Endothelial cell of umbilical vein (primary cell): ENCODE measurements at places on chromosomes 7 and 10. TPM values are rescaled to one million over a fixed set of nuclear protein-coding genes. Genes with fewer than 3 reads are reported as not detected.
A peak's percentile ranks its signal among the peaks of the same experiment; 100 is the strongest.

ARMC3 gene
- not detected in 2 replicates for total RNA-seq

DNA sequence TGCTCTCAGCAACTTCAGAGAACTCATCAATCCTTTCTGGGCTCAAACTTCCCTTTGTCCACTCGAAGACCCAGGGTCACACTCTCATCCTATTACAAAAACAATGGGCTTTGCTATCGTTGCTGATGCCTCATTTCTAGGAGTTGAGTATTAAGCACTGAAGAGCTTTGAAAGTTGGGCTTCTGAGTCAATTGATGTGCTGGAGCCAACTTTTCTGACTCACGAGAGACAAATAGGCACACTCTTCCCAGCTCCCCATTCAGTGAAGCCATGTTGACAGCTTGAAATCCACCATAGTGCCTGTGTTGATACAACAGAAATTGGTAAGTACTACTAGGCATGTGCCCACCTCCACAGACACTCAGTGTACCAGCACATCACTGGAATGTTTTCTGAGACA lies 97.5 kb upstream of the PRSS58 start:
- no peak for DNase-seq

DNA sequence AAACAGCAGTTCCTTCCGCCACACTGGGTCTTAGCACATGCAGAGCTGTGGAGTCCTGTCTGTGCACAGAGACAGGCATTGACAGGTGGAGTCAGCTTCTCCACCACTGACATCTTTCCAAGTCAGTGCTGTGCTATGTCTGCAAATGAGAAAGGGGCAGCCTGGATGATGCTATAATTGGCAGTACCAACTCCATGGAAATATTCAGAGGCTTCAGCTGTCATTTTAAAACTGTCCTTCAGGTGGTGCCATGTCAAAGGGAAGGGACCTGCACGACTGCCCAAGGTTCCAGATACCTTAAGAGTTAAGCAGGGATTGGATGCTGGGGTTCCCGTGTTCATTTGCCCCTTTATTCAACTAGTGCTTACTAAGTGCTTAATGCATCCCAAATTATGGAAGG lies 258.0 kb upstream of the PRKCQ start:
- DNase-seq, result no peak

CTNNA3 gene
- not detected in 2 replicates for total RNA-seq

DNA sequence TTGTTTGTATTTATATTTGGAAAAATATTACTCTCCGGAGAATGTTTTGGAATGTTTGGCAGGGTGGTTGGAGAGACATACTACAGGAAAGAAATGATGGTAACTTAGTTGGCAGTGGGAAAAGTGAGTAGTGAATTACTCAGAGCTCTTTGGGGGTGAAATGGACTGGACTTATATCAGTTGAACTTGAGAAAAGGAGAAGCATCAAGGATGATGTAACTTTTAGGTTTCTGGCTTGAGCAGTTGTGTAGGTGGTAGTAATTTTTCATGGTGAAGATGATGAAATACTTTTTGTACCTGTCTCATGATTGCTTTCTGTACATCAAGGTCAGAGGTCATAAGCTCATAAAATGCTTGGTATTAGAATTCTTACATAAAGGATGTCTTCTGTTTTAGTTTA lies 617.2 kb downstream of the AUTS2 start:
- no peak for DNase-seq

DNA sequence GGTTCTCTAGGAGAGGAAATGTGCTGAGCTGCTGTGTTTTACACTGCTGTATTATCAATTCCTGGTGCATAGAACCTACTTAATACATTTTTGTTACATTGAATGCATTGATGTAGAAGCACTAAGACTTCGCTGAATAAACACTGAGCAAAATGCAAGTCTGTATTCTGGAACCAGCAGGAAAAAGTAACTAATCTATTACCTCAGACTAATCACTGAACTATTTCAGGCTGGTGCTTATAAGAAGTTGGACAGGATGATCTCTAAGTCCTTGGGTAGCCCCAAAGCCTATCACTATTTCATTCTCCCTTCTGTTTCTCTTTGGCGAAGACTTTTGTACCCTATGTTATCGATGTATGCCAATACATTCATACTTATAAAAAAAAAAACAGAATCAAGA lies 87.2 kb upstream of the LRRTM3 start:
- DNase-seq, result no peak

GRCh38 chr10:119138346-119139306 lies 26.9 kb downstream of the SFXN4 start:
- DNase-seq, result no peak

DNA sequence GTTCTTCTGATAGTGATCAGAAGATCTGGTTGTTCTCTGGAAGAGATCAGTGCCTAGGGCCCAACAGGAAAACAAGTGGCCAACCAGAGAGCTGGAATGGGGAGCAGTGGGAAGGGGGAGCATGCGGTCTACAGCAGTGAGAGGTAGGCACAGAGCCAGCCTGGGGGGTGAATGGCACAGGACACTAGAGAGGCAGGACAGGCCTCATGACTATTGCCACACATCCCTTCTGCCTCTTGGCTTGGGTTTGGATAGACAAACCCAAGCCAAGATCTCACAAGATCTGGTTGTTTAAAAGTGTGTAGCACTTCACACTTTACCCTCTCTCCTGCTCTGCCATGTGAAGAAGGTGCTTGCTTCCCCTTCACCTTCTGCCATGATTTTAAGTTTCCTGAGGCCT lies 224.4 kb downstream of the ARHGAP12 start:
- DNase-seq, result no peak

GRCh38 chr7:70142247-70142932 lies 544.1 kb downstream of the AUTS2 start:
- DNase-seq, result no peak

GRCh38 chr10:128473911-128474310 lies 347.7 kb upstream of the MKI67 start:
- no peak for DNase-seq

NRP1 gene
- total RNA-seq, result 245 and 306 TPM in 2 replicates

DNA sequence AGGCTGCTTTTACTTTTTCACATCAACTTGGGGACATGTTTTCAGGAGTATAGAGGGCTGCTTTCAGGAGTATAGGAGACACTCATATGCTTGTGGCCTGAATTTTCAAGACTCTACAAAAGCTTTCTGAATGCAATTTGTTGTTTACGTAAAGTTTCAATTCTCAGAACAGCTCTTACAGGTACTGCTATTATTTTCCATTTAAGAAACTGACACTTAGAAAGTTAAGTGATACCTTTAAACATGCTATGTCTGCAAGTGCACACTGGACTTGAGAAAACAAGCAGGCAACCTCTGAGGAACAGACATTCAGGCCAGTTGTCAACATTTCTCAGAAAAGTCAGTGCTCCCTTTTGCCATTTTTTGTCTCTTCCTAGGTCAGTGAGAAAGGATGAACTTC lies 70.0 kb upstream of the PHYHIPL start:
- DNase-seq, result no peak

DNA sequence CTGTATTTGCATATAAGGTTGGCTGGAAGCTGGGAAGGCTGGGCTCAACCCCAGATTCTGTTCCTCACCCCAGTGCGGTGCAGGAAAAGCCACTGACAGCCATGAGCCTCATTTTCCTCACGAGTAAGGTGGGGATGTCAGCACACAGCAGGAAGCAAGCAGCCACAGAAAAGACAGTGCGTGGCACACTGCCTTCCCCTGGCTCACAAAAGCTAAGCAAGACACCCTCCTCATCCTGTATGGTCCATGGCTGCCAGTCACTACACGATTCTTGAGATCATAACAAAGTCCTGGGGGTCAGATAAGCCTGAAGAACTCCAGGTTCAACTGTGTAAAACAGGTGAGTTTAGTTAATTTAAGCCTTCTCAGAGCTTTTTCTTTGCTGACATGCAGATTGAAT lies 28.9 kb upstream of the DDC start:
- DNase-seq, result no peak

PLXNA4 gene
- total RNA-seq, result 10.6 and 20.4 TPM in 2 replicates

AKR1C2 gene
- 0.16 and 1.7 TPM in 2 replicates for total RNA-seq

GRCh38 chr10:125344573-125345171 lies 184.3 kb upstream of the CTBP2 start:
- DNase-seq, result no peak

DNA sequence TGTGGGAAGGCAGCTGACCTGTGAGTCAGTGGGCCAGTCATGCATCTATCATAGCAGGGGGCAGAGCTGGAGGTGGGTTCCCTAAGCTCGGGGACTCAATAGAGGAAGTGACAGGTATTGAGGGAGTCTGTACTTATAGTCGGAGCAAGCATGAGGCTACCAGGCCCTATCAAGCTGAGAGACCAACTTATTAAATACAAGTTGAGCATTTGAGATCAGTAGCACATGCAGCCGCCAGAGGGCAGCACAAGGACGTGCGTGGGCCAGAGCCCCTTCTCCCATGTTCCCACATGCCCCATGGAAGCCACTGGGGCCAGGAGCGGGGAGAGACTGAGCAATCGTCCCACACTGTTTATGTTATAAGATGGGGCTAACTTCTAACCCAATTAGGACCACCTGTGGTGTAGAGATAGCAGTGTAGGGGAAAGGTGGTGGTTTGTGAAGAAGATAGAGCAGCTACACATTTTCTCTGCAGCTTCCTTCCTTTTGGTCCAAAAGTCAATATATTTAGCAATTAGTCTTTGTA lies 13.0 kb upstream of the STK31 start:
- peak; percentile 47 for DNase-seq

GRCh38 chr10:80520661-80521470 lies 16.8 kb upstream of the SH2D4B start:
- no peak for DNase-seq

BHLHA15 gene
- total RNA-seq, result 1.2 and 1.5 TPM in 2 replicates

OR2F2 gene
- total RNA-seq, result not detected in 2 replicates

DNA sequence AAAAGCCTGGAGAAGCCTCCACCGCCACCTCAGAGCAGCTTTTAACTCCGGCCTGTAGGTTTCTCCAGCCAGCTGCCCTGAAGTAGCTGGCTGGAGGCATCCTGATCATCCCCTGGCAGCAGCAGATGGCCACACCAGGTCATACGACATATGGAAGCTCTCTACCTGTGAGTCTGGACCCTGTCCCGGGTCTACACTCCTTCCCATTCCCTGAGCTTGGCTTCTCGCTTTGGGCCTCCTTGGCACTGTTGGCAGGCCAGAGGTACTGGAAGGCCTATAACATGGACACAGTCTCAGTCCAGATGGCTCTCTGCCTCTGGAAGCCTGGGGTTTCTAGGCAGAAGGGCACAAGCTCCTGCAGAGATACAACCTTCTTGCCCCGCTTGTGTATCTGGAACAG lies 43.5 kb upstream of the TRIM8 start:
- DNase-seq, result no peak

PRPS1L1 gene
- not detected in 2 replicates for total RNA-seq

GRCh38 chr10:33493497-33493896 lies 159.0 kb upstream of the NRP1 start:
- DNase-seq, result no peak

GRCh38 chr10:89535171-89536012 lies at the start of gene SLC16A12:
TSS of gene SLC16A12 (minus strand) at chr10:89535594. CDS start at chr10:89462578, 73,016 bp downstream.
- DNase-seq, result no peak

DNA sequence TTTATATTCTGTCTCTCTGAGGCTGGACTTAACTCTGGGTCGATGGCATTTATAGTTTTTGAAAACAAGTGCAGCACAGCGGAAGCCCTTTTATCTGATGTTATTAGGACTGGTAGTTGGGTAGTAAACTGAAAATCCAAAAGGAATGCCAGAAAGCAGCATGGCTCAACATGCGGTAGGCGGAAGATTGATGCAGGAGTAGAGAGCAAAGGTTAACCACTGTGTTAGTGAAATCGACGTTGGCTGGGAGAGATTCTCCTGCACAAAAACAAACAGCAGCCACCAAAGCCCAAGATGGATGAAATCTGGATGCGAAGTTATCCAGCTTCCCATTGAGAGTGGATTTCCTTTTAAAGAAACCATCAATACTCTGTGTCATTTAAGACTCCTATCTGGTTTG lies 54.5 kb upstream of the EMX2 start:
- DNase-seq, result no peak

DNA sequence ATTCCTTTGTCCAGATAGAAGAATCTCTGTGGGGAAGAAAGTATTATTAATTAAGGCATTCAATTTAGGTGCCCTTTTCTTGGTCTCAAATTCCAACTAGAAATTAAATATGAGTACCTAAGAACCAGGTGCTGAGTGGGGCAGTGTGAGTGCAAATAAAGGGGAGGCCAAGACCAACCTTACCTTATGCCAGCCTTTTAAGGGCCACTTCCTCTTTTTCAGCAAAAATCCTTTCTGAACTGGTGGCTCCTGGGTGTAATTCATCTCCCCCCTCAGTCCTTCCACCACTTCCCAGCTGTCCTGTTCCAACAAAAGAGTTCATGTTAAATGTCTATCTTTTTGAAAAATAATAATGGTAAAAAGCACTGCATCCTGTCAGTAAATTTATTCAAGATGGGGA lies 108.2 kb downstream of the OSBPL3 start:
- no peak for DNase-seq

SVOPL gene
- total RNA-seq, result not detected in 2 replicates

DNA sequence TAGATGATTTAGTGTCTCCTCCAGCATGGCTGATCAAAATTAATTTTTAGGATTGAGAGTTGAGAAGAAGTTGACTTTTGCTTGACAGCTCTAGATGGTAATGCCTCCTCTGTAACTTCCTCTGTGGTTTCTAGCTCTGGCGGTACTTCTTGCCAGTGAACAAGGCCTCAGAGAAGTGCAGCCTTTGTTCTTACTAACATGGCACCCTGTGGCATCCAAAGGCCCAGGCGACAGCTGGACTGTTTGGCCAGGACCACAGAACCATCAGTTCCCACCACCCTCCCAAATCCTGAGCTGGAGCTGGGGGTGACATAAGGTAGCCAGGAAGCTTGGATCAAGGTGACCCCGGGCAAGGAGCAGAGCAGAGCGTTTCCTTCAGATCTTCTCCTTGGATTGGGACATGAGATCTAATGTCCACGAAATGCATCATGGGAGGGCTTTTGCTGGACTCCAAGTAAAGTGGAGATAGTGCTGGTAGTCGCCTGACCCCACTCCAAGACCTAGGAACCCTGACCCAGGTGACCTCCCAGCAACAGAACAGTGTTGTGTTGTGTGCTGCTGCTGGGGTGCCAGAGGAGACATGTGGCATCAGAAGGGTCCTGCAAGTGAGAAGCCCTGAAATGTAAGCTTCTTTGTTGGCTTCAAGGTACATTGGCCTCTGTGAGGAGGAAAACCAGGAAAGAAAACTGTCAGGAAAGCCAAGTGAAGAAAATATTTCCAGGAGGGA lies 41.8 kb downstream of the APBB1IP start:
- DNase-seq, result no peak

DNA sequence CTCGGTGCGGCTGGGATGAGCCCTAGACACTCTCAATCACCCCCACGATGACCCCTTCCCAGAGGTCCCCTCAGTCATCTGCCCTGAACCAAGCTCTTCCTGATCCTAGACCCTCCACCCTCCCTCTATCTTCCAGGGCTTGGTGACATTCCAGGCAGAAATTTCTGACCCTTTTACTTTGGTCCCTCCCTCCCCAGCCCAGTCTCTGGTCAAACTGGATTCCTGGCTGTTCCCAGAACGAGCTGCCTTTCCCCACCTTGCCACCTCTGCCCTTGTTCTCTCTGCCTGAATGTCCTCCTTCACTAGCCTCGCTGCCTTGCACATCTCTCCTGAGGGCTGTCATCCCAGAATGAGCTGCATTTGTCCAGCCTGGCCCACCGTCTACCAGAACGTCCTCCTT lies 1.3 kb upstream of the CLDN4 start:
- DNase-seq, result no peak

VAX1 gene
- total RNA-seq, result not detected in 2 replicates

METTL27 gene
- 1.2 and 10.8 TPM in 2 replicates for total RNA-seq
